ENCODE measurements at places on chromosomes 2 and 18. TPM values are rescaled to one million over a fixed set of nuclear protein-coding genes. Genes with fewer than 3 reads are reported as not detected.

DNA sequence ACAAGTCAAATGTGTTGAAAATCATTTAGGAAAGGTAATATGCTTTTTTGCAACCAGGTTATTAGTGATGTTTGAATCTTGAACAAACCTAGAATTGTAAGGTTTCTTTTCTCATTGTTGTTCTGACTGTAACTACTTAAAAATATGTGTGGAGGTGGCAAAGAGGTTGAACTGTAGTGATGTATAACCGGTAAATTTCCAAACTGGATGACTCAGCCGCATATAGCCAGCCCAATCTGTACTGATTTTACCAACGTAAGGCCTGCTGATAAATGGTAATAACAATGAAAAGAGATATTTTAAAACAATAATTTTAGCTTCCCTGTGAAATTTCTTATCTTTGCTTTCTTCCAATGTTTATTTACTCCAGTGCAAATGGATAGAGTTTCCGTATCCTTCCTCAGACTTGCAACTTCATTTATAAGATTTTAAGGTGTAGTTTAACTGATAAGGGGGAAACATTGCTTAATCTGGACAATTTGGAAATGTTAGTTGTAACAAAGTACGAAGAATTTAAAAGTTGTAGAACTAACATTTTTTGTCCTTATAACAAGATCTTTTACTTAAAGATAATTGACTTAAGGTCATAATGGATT lies 1170.4 kb upstream of the ZEB2 start:
- no peak for DNase-seq

DNA sequence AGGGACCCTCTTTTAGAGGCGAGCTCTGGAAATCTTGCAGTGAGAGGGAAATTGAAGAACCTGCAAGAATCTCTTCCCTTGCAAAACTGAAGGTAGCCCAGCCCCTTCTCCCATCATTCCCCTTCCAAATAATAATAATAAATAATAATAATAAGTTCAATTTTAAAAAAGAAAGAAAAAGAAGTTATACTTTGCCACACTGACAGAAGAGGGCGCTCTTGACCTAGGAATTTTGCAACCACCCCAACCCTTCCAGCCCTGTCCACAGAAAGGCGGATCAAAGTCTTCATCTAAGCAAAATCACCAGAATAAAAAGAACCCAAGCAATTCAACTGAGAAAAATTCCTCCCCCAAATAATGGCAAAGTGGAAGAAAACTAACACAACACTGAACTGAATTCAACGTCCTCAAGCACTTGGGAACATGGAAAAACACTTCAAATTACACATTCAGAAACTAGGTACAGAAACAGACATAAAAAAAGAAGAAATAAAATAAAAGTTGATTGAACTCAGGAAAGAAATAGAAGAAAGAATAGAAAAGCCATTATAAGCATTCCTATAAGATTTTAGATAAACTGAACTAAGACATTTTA lies 98.9 kb upstream of the GLS start:
- peak; percentile 59 for DNase-seq

- no peak for DNase-seq
Measured at GRCh38 chr18:37508207-37508606, 57.4 kb downstream of the CELF4 start.

The GDF7 gene
- not detected for total RNA-seq
